ENCODE measurements at places on chromosomes 5 and 9.

DNA sequence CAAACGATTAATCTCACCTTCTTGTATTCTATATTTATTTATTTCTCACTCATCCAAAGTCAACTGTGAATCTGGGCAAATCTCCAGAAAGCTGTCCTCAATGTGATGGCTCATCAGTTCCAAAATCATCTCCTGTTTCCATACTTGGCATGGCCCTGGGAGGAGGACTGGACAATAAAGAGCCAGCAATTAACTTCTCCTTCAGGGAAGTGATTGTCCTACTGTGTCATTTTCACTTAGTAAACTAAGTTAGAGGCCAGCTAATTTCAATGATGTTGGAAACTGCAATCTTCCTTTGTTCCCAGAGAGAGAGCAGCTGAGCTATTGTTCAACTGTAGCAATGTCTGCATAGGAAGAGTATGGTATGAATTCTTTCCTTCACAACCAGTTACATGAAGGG lies 17.5 kb downstream of the CDH12 start:
- no peak for DNase-seq

- no peak for DNase-seq
Measured at GRCh38 chr9:4691795-4692194, 12.4 kb downstream of the CDC37L1 start.

DNA sequence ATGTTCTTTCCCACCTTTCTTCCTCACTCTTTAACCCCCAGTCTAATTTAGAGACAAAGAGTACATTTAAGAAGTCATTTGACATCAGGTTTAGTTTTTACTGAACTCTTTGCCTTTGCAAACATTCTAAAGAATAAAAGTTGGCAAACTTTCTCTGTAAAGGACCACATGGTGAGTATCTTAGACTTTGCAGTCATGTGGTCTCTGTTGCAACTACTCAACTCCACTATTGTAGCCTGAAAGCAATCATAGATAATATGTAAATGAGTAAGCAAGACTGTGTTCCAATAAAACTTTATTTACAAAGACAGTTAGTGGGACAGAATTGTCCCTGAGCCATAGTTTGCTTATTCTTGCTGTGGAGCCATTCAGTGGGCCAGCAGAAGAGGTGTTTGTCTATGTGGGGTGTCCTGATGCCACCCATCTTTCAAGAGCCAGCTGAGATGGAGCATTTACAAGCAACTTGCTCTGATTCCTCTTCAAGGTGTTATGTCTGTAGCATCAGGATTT lies 25.4 kb downstream of the ABLIM3 start:
- no peak for DNase-seq

DNA sequence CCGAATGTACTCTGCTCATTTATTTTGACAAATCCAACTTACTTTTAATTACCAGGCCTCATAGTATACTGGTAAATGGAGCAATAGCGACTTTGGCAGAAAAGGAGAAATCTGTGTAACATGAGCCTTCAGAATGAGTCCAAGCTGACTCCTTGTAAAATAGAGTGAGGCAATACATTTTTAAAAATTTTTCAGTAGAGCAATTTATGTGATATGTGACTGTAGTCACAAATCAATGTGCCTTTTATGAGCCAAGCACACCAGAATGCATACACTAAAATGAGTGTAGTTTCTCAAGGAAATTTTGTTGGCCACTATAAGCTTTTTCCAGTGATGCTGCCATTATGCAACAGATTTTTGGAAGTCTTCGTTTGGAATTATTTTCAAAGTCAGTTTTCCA lies 73.8 kb downstream of the SNCAIP start:
- DNase-seq: no peak

DNA sequence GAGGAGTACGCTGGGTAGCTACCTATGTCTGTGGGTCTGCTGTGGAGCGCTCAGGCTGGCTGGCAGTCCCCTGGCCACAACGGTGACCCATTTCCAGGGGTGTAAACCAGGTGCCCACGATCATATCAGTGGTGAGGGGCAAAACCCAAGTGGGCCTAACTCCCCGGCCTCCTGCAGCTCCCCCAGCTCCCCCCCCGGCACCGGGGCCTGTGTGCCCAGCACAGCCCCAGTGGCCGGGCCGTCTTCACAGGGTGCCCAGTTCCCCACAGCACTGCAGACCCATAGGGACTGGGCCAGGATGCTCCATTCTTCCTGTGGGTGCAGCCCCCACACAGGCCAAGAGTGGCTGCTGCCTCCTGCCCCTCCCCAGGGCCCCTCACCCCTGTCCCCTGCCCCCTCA lies 958 bp upstream of the LCN8 start:
- DNase-seq: no peak

- DNase-seq: peak; percentile 1
Measured at GRCh38 chr9:17462869-17463464, 115.9 kb upstream of the SH3GL2 start.

DNA sequence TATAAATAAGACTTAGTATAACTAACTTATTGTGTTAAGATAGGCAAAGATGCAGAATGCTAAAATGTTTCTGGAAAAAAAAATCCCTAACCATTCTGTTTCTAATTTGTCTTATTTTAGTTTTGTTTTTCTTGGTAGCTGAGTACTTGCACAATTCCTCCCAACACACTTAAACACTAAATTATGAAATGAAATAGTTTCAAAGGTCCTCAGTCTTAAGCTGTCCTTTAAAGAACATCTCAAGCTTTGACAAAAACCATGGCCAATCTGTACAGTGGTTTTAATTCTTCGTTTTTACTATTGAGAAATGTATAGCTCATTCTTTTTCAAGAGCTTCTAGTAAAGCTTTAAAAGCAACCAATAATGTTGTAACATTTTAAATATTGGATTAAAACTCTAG lies 171.5 kb downstream of the EDIL3 start:
- DNase-seq: no peak

GRCh38 chr5:143118222-143118621 lies 285.3 kb downstream of the NR3C1 start:
- DNase-seq: no peak

DNA sequence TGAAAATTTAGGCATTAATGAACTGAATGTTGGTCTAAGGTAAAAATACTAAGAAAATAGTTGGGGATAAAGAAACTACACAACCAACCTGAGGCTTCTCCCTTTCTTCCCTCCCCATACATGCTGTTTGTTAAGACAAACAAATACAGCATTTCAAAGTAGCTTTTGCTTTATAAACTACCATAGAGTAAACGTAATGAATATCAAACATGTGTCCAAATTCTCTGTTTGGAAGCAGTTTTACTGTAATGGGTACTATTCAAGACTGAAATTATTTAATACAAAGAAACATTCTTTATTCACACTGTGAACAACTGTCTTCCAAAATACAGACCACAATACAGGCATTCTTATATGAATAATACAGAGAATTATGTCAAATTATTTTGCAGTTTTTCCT lies 52.0 kb downstream of the SLC44A1 start:
- DNase-seq: no peak

DNA sequence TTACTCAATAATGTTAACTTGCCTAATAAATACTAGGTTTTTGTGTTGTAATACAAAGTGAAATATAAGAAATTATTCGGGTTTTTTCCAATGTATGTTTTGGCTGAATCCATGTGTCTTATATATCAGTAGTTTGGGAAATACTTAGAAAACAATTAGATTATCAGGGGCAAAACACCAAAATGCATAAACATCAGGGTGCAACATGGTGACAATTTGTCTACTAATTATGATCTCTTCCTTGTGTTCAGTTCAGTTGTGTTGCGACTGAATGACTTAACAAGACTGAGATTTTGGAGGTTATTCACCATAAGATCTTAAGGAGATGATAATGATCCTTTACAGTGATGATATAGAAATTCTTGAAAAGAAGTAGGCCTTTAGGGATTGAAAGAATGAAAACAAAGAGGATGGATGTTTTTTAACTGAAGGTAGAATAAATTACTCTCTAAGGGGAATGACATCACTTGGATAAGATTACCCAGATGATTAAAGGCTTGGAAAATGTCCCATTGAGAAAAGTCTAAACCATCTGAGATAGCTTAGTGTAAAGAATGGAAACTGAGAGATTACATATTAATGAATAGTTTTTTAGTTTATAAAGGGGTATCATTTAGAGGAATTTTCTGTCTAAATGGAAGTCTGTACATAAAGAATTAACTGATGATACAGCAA lies 415.8 kb downstream of the SPATA31D1 start:
- no peak for DNase-seq

GRCh38 chr5:34686762-34687268 lies 30.7 kb downstream of the RAI14 start:
- DNase-seq: no peak

- DNase-seq: no peak
Measured at GRCh38 chr5:17413691-17414090, 84.3 kb upstream of the TAF11L2 start.

- no peak for DNase-seq
Measured at GRCh38 chr9:15834541-15834940, 281.7 kb downstream of the CCDC171 start.

GRCh38 chr9:112795921-112796320 lies 45.4 kb downstream of the SNX30 start:
- no peak for DNase-seq

- no peak for DNase-seq
Measured at GRCh38 chr9:128213746-128214497, 10.7 kb downstream of the DNM1 start.

GRCh38 chr9:131028221-131028884 lies 19.4 kb downstream of the LAMC3 start:
- no peak for DNase-seq

DNA sequence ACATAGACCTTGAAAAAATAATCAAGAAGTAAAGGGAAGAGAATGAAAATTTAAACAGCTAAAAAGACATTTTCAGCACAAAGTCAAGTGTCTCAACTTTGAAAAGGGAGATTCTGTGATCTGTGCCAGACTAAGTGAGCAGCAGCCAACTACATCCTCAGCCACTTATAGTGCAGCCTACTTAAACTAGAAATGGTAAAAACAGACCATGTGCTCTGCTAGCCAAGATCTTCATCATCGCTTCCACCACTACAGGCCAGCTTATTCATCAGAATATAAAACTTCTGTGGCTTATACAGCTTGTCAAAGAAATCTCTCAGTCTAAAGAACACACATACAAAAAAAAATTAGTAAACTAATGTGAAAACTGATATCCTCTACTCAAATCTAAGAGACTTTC lies 63.5 kb downstream of the CEMIP2 start:
- DNase-seq: no peak

DNA sequence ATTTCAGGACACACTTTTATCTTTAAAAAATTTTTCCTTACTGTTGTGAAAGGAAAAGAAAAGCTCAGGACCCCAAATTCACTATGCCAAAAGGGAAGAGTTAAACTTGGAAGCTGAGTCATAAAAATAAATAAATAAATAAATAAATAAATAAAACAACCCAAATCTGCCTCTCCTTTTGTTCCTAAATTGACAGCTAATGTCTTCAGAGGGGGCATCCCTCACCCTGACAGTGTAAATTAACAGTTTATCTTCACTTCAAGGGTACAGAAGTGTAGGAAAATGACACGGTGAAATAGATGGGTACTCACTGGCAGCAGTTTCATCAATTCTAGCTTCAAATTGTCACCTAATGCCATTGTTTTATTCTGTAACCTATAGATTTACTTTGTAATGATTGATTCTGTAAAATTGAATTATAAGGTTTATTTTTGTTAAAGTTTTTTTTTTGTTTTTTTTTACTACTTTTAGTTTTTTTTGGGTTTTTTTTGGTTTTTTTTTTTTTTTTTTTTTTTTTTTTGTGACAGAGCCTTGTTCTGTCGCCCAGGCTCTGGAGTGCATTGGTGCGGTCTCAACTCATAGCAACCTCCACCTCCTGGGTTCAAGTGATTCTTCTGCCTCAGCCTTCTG lies 18.5 kb upstream of the ANXA1 start:
- DNase-seq: no peak

DNA sequence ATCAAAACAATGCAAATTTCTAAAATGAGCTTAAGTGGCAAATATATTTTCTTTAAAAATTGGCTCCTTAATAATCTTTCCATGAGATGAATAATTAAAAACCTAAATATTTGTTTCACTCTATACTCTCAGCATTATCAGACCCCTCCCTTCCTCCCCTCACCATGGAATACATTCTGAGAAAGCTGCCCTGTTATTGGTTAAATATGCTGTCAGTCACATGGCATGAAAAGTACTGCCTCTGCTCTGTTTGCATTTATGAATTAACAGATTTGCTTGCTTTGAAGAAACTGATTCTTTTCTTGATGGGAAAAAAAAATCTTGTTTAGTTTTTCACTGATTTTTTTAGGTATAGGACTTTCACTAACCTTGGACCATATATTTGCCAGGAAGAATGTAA lies 17.0 kb upstream of the RPS23 start:
- no peak for DNase-seq

- DNase-seq: no peak
Measured at GRCh38 chr5:150758203-150758530, 650 bp downstream of the DCTN4 start.

GRCh38 chr5:94545870-94546625 lies 72.4 kb downstream of the KIAA0825 start:
- no peak for DNase-seq

DNA sequence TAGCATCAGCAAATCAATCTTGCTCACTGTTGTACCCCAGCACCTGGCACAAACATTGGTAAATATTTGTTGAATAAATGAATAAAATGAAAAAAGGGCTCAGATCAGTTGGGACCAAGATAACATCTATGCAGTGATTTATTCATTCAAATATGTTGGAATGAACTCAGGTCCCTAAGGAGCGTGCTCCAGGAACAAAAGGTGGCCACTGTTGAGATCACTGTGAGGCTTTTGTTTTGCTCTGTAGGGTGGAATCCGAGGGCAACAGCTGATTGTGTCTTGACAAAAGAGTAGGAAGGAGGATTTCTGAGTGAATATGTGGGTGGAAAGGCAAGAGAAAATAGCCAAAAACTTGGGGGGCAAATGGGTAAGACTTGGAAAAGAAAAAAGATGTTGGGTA lies 89.7 kb downstream of the PPP2R2B start:
- DNase-seq: no peak

DNA sequence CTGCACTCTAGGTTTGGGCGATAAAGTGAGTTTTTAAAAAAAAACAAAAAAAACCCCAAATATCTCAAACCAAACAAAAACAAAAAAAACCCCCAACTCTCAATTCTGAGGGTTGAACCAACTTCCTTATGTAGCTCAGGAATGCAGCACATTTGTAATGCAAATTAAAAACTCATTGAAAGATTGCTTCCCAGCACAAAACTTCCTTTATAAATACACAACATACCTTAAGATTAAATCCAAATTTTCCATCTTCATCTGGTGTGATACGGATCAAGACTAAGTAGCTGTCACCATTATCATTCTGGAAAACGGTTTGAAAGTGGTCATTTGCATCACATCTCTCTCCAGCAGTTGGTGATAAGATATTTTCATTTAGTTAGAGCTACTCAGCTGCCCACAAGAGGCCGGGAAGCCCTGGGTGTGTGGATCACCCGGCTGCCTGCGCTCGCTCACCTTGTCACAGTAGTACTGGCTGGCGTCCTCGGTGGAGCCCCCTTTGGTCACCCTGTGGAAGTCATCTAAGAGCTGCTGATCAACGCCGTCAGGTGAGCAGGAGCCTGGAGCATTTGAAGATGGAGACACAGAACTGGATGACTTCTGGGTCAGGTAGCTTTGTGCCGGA lies 88.2 kb downstream of the PTPN3 start:
- DNase-seq: no peak
